ENCODE measurements at places on chromosomes 2 and 18. TPM values are rescaled to one million over a fixed set of nuclear protein-coding genes. Genes with fewer than 3 reads are reported as not detected.

The UGT1A9 gene
- polyA plus RNA-seq: not detected

The SAG gene
- not detected for polyA plus RNA-seq

The CTDP1 gene
- 18.0 TPM for polyA plus RNA-seq

The TACR1 gene
- polyA plus RNA-seq: not detected

The ORC4 gene
- polyA plus RNA-seq: 7.5 TPM

The TCF23 gene
- polyA plus RNA-seq: not detected

The CASP10 gene
- 8.1 TPM for polyA plus RNA-seq

The ESPNL gene
- polyA plus RNA-seq: 0.31 TPM

The ANKRD30BL gene
- polyA plus RNA-seq: not detected

The KCNF1 gene
- 0.25 TPM for polyA plus RNA-seq

The ASTL gene
- polyA plus RNA-seq: 0.08 TPM

DNA sequence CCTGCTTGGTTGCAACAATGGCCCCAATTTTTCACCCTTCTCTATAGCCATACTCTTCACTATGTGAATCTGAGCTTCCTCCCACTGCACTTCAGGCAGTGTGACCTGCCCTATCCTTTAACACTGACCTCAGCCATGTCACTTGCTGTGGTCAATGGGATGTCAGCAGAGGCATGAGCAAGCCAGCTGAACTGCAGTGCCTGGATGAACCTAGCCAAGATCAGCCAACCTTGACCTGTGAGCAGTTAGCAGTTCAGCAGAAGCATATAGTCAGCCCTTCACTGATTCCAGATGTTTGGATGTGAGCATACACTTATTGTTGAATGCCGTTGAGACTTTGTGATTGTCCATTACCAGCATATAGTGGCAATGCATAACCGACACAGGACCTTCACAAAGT lies 63.4 kb upstream of the BOD1L2 start:
- DNase-seq: no peak

DNA sequence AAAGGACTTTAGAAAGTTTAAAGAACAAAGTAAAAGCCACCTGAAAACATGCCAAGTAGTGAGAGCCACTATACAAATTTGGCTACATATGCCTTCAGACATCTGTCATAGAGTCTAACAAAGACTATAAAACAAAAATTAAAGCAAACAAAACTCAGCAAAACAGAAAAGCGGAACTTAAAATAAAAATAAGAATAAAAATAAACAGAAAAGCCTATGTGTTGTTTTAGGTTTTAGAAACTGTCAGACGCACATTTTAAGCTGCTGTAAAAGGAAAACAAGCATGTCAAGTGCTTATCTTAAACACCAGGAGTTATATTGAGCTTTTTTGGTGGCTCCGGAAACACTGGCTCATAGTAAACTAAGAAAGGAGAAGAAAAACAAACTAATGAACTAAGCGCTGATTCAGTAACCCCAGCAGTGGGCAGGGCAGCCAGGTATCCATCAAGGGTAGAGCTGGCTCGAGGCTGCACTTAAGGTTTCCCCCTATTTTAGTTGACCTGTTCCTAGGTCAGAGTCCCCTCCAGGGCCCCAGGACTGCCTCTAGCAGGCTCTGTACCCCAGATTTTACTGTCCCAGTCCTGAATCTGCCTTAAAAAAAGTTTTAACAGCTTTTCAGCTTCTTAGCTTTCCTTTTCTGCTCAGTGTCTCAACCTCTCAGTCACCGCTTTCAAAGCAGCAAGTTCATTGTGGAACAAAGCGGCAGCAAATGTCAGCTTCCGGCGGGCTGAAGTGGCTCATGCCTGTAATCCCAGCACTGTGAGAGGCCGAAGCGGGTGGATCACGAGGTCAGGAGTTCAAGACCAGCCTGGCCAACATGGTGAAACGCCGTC lies 15.4 kb upstream of the RMC1 start:
- peak; percentile 69 for DNase-seq

- DNase-seq: no peak
Measured at GRCh38 chr2:237529452-237530402, 36.6 kb upstream of the PRLH start.

DNA sequence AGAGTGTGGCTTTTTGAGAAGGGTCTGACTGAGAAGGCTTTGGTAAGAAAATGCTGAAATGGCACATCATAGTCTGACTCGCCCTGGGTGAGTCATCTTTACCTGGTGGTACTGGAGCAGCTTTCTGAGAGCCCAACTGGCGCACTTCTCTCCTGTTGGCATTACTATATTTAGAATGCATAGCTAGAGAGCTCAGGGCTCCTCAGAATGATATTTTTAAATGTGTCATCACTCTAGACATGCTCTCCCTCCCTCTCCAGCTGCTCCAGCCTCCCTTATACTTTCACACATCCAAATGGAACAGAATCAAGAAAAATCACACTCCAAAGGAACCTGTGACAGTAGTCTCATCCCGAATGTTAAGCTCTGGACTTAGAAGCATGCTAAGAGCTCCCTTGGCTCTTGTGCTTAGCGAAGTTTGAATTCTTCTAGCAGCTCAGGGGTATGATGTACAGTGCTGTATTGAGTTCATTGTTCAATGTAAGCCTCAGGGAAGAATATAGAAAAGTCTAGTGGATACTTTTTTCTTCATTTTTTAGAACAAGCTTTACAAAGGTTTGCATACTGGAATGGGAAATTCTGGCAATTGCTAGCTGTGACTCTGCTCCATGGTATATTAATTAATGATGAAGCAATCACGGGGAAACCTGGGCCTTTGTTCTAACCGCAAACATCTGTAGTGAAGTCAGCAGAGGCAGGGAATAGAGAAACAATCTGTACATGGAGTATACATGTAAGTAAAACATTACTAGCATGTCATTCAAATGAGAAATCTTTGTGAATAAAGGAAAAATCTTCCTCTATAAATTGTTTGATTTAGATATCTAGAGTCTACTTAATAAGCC lies 751.2 kb upstream of the NRXN1 start:
- peak; percentile 12 for DNase-seq

GRCh38 chr18:6866552-6867085 lies 137.1 kb downstream of the ARHGAP28 start:
- no peak for DNase-seq

DNA sequence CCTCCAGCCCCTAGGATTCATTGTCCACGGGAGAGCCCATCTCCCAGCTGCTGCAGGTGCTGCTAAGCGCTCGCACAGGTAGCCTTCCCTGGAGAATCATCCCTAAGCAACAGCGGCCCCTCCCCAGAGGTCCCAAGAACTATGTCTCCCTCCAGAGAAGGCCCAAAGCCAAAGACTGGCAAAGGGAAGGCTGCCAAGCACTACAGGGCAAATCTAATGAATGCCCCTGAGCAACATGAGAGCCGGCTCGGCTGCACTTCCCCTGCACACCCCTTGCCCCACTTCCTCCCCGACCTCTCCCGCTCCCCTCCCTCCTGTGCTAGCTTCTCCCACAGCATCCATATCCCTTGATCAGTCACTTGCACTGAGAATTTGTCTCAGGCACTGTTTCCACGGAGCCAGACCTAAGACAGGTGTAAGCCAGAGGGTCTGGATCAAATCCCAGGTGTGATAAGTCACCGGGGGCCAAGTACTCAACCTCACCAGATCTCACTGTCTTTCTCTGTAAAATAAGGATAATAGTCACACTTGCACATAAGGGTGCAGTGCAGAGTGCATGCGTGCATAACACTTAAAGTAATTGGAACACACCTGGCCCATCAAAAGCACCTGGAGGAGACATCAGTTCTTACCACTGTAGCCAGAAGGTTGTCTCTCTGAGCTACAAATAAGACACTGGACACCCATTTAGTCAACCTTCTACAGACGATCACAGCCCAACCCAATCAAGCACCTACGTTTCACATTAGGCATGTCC lies 20.1 kb upstream of the COL6A3 start:
- DNase-seq: no peak

DNA sequence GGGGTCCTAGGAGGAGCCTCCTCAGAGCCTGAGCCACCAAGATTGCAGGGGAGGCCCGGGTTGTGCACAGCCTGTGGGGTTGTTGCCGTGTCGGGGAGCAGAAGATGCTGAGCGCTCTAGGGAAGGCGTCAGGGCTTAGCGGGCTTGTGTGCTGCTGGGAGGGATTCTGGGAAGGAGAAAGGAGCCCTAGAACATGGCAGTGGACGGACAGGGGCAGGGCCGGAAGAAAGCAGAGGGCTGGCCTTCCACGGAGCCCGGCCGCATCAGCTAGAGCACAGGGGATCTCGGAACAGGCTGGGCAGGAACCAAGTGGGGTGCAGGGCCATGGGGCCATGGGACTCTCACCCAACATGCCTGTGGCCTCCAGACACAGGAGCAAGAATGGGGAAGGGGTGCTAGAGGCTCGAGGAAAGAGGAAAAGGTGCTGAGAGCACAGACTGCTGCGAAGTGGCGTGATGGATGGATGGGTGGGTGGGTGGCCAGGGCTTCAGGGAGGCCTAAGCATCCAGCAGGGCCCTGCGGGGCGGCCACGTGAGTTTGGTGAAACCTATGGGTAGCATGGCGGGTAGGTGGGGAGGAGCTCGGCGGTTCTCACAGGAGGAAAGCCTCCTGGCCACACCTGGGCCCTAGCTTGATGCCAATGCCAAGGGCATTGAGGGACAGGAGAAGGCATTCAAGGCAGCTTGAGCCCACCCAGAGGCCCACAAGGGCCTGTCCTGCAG lies 35.8 kb downstream of the MTERF4 start:
- no peak for DNase-seq

- DNase-seq: no peak
Measured at GRCh38 chr2:33347856-33348255, 128.6 kb upstream of the RASGRP3 start.

- peak; percentile 38 for DNase-seq
Measured at GRCh38 chr18:627231-627630, 30.2 kb upstream of the TYMS start.

- no peak for DNase-seq
Measured at GRCh38 chr2:65504814-65505697, 72.7 kb upstream of the SPRED2 start.

DNA sequence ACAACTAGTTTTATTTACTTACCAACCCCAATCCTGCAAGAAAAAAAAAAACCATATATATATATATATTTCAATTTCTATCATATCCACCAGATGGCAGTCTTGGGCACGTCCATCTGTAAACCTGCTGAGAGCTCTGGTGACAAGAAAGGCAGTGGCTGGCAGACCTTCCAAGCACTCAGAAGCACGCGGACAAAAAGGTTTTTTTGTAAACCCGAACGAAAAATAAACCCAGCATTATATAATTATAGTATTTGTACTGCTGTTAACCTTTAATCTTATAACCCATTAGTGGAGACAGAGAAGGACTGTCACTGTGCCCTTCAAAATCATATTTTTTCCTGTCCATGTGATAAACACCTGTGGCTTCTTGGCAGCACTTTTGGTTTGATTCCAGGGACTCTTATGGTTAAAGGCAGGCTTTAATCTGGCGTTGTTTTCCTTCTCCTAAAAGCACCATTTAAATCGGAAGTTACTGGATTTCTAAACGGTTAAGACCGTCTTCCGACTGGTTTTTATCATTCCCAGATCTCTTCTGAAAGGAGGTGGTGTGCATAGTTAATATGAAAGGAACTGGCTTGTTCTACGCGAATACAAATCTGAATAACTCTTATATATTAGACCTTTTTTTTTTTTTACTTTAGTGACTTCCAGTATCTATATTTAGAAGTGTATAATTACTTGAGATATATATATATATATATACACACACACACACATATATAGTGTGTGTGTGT lies 31.0 kb upstream of the SLC3A1 start:
- peak; percentile 76 for DNase-seq

GRCh38 chr2:172931256-172931894 lies 144.3 kb upstream of the MAP3K20 start:
- DNase-seq: peak; percentile 49

DNA sequence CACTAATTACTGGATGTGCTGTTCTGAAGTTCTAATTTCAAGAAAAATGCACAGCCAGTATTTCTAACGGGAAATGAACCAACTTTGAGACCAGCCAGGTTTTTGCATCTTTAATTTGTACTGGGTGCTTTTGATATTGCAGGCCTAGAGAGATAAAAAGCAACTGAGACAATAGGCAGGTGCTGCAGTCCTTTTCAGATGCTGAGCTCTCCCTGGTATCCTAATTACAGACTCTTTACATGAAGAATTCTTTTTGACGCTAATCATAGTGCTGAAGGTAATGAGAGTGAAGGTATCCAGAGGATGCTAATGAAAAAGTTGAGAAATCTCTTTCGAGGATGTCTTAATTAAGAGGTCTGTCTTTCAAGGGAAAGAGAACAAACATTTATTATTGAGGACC lies 85.1 kb downstream of the SERPINB8 start:
- DNase-seq: no peak

GRCh38 chr18:64330161-64330560 lies 181.3 kb upstream of the LINC00305 start:
- DNase-seq: no peak
